Dermis blood vessel endothelial cell (primary cell): ENCODE measurements at places on chromosomes 2 and 18. TPM values are rescaled to one million over a fixed set of nuclear protein-coding genes. Genes with fewer than 3 reads are reported as not detected.

GRCh38 chr2:47198985-47199451, 43.9 kb upstream of the STPG4 start:
- no peak for DNase-seq

DNA sequence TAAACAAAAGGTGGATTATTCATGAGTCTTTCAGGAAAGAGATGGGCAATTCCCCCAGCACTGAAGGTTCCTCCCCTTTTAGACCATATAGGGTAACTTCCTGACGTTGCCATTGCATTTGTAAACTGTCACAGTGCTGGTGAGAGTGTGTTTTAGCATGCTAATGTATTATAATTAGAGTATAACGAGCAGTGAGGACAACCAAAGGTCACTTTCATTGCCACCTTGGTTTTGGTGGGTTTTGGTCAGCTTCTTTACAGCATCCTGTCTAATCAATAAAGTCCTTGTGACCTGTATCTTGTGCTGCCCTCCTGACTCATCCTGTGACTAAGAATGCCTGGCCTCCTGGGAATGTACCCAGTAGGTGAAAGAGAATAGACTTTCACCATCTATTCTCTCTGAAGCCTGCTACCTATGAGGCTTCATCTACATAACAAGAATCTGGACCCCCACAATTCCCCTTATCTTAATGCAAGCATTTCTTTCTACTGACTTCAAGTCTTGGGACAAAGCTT, 148.7 kb downstream of the CABLES1 start:
- peak; percentile 52 for DNase-seq

DNA sequence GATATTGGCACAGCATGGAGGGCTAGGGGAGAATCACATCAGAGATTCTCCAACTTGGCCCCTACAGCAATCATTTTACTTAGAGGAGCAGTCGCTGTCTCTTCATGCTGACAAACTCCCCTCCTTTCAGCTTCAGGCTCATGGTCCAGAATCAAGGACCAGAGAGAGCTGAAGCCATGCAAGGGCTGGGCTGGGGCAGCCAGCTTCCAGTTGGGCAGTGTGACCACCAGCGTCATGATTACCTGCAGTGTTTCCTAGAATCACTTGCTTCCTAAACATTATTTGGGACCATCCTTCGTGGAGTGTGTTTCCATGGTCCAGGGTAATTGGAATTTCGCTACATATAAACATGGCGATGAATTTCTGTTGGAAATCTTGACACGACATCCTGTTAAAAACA, 54.4 kb downstream of the CAPN13 start:
- DNase-seq: no peak

DNA sequence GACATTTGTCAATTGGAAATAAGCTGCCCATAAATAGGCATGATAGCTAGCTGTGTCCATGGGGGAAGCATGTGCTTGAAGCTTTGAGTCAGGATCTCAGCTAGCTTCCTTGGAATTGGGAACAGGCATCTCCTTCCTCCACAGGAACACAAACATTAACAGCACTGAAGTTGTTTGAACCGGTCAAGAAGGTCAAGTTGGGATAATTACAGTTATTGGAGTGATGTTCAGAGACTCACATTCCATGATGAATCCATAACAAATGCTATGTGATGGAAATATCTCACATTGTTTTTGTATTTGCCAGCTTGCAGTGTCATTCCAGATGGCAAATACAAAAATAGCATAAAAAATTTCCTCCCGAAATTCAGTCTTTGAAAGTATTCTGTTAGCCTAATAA, 347.6 kb upstream of the SMIM21 start:
- no peak for DNase-seq

DNA sequence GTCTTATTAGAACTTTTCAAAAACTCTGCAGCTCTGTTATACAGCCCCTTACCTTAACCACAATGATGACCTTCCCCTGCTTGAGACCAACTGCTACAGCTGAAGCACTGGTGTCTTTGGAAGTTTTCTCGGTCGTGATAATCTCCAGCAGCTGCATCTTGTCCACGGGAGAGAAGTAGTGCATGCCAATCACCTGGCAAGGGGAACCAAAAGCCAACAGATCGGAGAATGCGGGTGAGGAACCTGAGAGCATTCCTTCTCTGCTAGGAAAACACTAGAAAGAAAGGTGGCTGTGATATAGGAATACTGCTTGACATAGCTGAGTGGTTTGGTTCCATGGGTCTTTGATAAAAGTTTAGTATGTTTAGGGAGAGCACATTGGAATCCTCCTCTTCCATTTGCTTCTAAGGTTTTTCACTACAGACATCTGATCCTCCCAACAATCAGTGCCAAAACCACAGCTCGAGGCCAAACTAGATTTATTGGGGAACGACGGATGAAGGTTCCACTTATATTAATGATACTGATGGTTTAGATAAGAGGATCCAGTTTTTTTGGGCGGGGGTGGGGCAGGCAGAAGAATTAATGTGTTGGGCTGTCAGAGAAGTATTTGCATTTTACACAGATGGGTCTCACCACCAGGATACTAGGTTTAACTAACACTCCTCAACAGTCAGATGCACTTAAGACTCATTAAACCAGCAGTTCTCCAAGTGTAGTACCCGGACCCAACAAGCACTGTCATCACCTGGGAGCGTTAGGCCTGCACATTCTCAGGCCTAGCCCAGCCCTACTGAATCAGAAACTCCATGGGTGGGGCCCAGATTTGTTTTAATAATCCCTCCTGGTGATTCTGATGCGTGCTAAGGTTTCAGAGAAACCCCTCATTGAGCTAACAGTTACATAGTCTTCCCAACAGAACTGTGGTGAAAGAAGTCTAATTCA, 22.4 kb downstream of the GAREM2 start:
- DNase-seq: no peak

DNA sequence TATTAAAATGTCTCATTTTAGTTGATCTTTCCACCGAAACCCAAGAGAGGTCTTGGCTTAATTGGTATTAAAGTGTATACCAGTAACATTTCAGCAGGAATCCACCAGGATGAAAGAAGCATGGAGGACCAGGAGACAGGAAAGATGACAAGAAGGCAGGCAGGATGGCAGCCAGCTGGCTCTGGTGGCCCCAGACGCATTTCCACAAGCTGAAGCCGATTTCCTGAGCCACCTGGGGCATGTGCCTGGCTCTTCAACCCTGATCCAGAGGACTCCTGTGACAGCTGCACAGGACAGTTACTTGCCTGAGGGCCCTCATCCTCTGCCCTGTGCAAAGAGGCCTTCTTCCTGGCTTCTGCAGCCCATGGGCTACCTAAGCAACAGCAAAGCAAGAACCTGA, 56.9 kb upstream of the NFU1 start:
- no peak for DNase-seq

- DNase-seq: peak; percentile 48
These were observed 141.7 kb downstream of the SH3RF3 start for GRCh38 chr2:109270505-109271312.

The MBD1 gene
- total RNA-seq: 68.7 and 74.9 TPM in 2 replicates

The RNF144A gene
- 23.6 and 25.2 TPM in 2 replicates for total RNA-seq

The PKDCC gene
- 2.0 and 2.6 TPM in 2 replicates for total RNA-seq

The MYOM1 gene
- 2.2 and 2.7 TPM in 2 replicates for total RNA-seq

The NEMP2 gene
- 4.1 and 4.3 TPM in 2 replicates for total RNA-seq
